ENCODE measurements at places on chromosomes 12 and 14. TPM values are rescaled to one million over a fixed set of nuclear protein-coding genes. Genes with fewer than 3 reads are reported as not detected.

Gene TMEM229B
- total RNA-seq: 20.9 TPM

Gene ARMH4
- not detected for total RNA-seq

Gene PIANP
- 1.1 TPM for total RNA-seq

Gene HOXC12
- total RNA-seq: not detected

Gene IFI27
- total RNA-seq: 274 TPM

Gene CGRRF1
- 17.3 TPM for total RNA-seq

DNA sequence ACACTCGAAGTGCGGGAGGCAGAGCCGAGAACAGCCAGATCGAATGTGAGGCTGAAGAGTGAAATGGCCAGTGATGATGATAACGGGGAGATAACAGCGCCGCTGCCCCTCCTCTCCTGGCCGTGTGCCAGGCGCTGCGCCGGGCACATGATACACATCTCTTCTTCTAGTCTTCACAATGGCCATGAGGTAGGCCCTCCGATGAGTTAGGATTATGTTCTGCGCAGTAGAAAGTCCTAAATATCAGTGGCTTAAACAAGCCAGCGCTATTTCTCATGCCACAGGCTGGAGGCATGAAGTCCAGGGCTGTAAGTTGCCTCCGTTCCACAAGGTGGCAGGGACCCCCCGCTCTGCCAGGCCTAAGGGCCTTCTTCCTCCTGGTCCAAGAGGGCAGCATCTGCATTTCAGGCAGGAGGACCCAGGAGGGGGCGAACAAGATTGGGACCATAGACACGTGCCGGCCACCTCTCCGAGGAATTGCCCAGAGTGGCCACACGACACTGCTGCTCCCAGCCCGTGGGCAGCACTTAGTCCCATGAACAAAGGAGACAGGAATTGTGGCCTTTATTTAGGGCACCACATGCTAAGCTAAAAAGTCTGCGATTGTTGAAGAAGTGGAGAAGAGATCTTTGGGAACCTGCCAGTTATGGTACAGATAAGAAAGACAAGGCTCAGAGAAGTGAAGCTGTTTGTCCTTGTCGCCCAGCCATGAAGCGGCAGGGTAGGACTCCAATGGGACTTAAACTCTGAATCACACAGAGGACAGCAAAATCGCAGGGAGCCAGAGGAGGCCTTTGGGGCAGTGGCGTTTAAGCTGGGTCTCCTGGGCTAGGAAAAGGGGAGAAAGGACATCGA, 10.9 kb upstream of the HVCN1 start:
- H3K36me3 ChIP-seq: no peaks in the 10 kb centered on the region
- H3K4me1 ChIP-seq: peaks cover 11% of the 10 kb centered on the region
- H3K4me3 ChIP-seq: no peak overlapping the region
- H3K27ac ChIP-seq: no peak overlapping the region
- peaks cover under 1% of the 10 kb centered on the region for H3K27me3 ChIP-seq

DNA sequence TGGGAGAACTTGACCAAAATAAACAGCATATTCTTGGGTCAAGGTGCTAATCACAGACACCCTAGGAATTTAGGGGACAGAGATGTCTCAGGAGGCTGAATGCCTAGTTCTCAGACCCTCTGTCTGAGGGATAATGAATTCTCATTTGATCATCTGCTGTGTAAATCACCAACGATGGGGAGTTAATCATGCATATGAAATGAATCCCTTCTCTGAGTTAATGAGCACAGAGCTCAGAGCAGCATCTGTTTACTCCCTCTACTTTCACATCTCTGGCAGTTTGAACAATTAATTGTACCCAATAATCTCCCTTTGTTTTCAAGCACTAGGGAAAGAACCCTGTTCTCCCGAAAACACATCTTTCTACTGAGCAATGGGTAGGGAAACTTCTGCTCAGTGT, 129.4 kb upstream of the SRRM4 start:
- DNase-seq: no peak
- H3K4me3 ChIP-seq: no peak overlapping the region
- no peaks in the 10 kb centered on the region for H3K36me3 ChIP-seq
- H3K4me1 ChIP-seq: no peaks in the 10 kb centered on the region
- no peak overlapping the region for H3K27ac ChIP-seq

GRCh38 chr12:102022286-102022685, 39.5 kb downstream of the WASHC3 start:
- no peak overlapping the region for H3K4me3 ChIP-seq
- no peak overlapping the region for H3K27ac ChIP-seq
- peaks cover 24% of the 10 kb centered on the region for H3K36me3 ChIP-seq
- no peaks in the 10 kb centered on the region for H3K27me3 ChIP-seq

DNA sequence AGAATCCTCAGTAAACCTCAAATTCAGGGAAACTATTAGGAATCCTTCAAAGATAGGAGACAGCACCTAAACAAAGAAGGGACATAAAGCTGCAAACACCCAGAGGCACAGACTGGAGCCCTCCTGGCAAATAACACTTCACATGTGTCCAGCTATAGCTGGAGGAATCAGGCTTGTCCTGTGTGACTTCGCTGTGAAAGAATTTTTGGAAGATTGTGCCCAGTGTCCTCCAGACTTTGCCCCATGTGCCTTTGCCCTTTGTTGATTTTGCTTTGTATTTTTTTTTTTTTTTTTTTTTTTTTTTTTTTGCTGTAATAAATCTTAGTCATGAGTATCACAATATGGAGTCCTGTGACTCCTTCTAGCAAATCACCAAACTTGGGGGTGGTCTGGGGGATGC, 136.8 kb downstream of the KCNH5 start:
- no peak overlapping the region for H3K4me3 ChIP-seq
- no peaks in the 10 kb centered on the region for H3K27me3 ChIP-seq
- H3K27ac ChIP-seq: no peak overlapping the region
- no peaks in the 10 kb centered on the region for H3K36me3 ChIP-seq
- no peak for DNase-seq
- H3K4me1 ChIP-seq: no peaks in the 10 kb centered on the region

GRCh38 chr14:58460772-58461171, 33.3 kb downstream of the KIAA0586 start:
- no peak for DNase-seq
- peaks cover 1% of the 10 kb centered on the region for H3K4me1 ChIP-seq
- H3K4me3 ChIP-seq: no peak overlapping the region
- no peaks in the 10 kb centered on the region for H3K27me3 ChIP-seq
- H3K36me3 ChIP-seq: peaks cover 19% of the 10 kb centered on the region

DNA sequence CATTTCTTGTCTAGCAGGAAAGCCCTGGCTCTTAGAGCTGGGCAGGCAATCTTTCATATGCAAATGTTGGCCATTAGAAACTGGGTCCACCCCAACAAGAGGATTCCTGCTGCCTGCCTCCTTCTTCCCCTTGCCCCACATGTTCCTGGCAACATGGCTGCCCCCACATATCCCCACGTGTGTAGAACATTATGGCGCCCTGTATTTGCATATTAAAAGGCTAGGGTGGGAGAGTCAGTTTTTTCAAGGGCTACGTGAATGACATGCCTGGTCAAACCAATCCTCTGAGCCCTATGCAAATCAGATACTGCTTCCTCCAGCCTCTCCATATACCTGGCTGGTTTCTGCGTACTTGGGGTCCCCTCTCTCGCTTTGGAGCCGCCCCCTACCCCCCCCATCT, 514.0 kb downstream of the FUT8 start:
- peak overlapping the region; percentile 65 for H3K4me3 ChIP-seq
- H3K4me1 ChIP-seq: peaks cover 60% of the 10 kb centered on the region
- peaks cover 14% of the 10 kb centered on the region for H3K36me3 ChIP-seq
- no peak for DNase-seq
- H3K27ac ChIP-seq: peak overlapping the region; percentile 94

DNA sequence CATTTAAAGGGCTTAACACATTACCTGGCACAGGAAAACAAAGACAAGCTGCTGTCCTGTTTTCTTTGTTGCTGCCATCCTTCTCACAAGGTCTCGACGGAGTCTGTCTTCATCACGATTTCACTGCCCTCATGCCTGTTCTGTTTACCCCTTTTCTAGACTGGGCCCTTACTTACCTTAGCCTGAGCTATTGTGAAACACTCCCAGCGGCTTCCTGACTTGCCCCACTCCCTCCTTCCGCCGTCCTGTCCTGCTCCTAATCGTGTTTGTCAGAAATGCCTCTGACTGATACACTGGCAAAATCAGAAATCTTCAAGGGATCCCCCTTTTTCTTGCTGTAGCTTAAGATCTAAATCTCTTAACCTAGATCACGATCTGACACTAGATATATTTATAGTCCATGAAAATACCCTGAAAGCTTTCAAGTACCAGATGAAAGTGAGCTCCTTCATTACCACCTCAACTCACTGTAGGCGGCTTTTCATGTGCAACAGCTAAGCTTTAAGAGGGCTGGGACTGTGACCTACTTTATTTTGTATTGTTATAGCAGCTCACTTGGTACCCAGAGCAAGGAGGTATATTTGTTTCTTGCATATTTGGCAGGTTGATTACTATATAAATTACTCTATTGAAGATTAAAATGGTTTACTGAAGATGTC, 32.1 kb downstream of the TECPR2 start:
- H3K4me3 ChIP-seq: peak overlapping the region; percentile 60
- H3K27ac ChIP-seq: peak overlapping the region; percentile 44
- no peaks in the 10 kb centered on the region for H3K27me3 ChIP-seq

DNA sequence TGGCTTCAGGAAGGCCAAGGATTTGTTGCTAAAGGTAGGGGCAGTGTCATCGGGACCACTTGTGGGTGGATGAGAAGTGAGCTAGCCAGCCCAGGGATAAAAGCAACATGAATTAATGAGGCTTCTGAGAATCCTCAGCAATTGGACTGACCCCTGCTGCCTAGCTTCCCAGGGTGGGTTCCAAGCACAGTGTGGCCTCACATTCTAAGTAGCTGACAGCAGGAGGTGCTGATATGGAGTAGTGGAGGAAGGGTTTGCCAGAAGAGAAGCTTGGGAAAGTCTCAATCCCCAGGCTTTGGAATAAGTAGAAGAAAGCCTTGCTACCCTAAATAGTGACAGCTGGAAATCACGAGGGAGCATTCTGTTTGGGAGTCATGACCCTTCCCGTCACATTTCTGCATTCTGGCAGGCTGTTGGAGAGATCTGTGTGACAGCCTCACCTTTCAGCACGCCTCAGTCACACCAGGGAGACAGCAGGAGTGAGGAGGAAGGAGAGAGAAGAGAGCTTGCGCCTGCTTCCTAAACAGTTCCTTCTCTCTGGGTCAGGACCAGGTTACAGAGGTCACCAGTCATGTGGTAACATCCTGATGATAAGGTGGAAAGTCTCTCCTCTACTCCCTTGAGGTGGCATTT, 31.2 kb downstream of the DACT1 start:
- H3K4me1 ChIP-seq: no peaks in the 10 kb centered on the region
- peaks cover 5% of the 10 kb centered on the region for H3K27me3 ChIP-seq
- H3K27ac ChIP-seq: no peak overlapping the region
- H3K4me3 ChIP-seq: no peak overlapping the region

GRCh38 chr14:68935761-68936214, 43.3 kb downstream of the ACTN1 start:
- no peaks in the 10 kb centered on the region for H3K27me3 ChIP-seq
- H3K4me3 ChIP-seq: no peak overlapping the region
- H3K36me3 ChIP-seq: peaks cover 1% of the 10 kb centered on the region

DNA sequence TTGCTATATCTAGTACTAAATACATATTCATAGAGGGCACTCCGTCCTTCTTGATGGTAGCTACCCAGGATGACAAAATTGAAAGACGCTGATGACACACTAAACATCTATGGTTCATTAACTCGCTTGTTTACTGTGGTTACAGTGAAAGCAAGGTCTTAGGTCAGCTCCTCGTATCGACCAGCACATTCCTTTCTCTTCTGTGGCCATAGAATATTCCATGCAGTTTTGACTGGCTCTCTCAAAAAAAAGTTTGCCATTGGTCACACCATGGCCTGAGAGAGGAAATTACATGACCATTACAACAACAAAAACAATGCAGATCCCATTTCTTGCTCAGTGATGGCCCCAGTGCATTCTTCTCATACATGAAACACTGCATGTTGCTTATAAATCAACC, 411.4 kb upstream of the SOX5 start:
- no peaks in the 10 kb centered on the region for H3K27me3 ChIP-seq
- no peaks in the 10 kb centered on the region for H3K4me1 ChIP-seq
- no peak for DNase-seq
- H3K27ac ChIP-seq: no peak overlapping the region
- no peak overlapping the region for H3K4me3 ChIP-seq

DNA sequence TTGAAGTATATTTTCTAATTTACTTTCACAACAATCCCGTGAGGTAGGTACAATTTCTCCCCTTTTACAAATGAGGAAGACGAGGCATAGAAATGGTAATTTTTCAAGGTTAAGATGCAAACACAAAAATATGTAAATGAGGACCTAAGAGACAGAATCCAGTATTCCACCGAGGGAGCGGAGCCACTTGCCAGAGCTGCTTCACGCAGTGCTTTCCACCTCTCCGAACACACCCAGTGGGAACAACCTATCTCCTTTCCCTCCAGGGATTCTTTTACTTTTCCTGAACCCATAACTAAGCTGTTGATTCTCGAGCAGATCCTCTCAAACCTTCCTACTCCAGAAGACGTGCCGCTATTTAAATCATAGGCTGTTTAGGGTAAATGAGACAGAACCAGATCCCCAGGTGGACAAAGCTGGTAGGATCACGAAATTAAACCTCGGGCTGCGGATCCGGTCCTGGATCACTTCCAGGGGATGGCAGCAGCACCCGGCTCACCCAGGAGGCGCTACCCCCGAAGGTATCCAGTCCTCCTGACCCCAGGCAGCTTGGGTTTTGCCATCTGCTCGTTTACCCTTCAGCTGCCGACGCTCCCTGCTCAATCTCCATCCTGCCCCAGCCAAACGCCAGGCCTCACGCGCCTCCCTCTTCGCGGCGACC, 1.5 kb downstream of the DDHD1 start:
- peaks cover 26% of the 10 kb centered on the region for H3K36me3 ChIP-seq
- peak overlapping the region; percentile 98 for H3K27ac ChIP-seq
- DNase-seq: no peak
- H3K4me1 ChIP-seq: peaks cover 42% of the 10 kb centered on the region
- no peaks in the 10 kb centered on the region for H3K27me3 ChIP-seq

Data from activated naive CD8-positive, alpha-beta T cell treated with anti-CD3 and anti-CD28 coated beads, Interleukin-2, amount 10 ng/mL, durations not matched to agents 7 days and 5 days (primary cell).